Suprapubic skin (tissue), 4 donors: ENCODE measurements at places on chromosomes 1 and 21. TPM values are rescaled to one million over a fixed set of nuclear protein-coding genes. Genes with fewer than 3 reads are reported as not detected.

MPC2 gene
- total RNA-seq = 47.3 TPM

KCNH1 gene
- not detected for total RNA-seq

HJV gene
- not detected for total RNA-seq

KCNN3 gene
- 0.40 TPM for total RNA-seq

KIFAP3 gene
- total RNA-seq = 18.5 TPM

BLZF1 gene
- 26.5 TPM for total RNA-seq

ARPC5 gene
- total RNA-seq = 47.7 TPM

PLA2G2D gene
- not detected for total RNA-seq

CFHR4 gene
- not detected for total RNA-seq

MAP10 gene
- 0.73 TPM for total RNA-seq
